ENCODE measurements at places on chromosomes 16 and 17.

DNA sequence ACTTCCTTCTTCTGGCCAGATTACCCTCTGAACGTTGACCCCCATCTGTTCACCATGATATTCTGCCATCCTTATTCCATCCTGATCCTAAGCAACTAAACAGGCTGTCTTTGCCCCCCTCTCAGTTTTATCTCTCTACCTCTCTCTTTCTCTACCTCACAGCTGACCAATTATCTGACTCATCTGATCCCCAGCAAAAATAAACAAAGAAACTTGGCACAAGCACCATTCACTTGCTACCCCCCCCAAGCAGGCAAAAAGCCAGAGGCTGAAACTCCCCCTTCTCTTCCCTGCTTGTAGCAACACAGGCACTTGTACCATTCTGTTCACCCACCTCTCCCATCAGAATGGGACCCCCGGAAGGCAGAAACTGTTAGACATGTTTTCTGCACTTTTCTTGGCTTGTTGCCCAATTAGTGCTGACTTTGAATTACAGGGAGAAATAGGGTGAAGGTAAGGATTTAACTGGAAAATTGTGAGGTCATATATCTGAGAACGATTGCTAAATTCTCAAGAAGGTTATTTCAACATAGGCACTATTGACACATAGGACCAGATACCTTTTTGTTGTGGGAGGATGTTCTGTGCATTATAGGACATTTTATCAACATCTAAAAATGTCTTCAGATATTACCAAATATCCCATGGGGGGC is 163.2 kb downstream of the TOX3 start:
- DNase-seq: no peak

DNA sequence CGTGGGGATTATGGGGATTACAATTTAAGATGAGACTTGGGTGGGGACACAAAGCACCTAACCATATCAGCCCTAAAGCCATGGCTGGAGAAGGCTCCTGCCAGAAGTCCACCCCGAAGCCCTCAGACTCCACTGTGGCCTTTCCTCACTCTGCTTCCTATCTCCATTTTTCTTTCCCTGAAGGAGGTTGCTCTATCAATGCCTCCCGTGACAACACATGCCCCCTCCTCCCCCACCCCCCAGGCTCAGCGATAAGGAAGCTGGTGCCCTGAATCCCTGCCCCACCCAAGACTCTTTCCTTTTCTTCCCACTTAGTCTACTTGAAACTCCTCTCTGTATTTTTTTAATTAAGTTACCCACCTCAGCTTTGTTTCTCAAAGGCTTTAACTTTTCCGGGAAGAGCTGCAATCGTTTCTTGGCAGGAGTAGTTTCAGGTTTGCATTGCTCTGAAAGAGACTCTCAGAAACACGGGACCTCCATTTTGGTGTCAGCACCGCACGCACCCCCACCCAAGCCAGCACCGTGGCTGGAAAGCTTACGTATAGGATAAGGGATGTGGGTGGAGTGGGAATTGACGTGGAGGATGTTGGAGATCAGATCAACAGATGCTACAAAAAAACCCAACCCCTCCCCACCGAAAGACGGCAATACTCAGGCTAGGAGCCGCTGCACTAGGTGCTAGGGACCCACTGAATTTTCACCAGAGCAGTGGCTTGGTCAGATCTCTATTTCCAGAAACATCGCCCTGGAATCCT is 15.2 kb upstream of the CA4 start:
- no peak for DNase-seq

DNA sequence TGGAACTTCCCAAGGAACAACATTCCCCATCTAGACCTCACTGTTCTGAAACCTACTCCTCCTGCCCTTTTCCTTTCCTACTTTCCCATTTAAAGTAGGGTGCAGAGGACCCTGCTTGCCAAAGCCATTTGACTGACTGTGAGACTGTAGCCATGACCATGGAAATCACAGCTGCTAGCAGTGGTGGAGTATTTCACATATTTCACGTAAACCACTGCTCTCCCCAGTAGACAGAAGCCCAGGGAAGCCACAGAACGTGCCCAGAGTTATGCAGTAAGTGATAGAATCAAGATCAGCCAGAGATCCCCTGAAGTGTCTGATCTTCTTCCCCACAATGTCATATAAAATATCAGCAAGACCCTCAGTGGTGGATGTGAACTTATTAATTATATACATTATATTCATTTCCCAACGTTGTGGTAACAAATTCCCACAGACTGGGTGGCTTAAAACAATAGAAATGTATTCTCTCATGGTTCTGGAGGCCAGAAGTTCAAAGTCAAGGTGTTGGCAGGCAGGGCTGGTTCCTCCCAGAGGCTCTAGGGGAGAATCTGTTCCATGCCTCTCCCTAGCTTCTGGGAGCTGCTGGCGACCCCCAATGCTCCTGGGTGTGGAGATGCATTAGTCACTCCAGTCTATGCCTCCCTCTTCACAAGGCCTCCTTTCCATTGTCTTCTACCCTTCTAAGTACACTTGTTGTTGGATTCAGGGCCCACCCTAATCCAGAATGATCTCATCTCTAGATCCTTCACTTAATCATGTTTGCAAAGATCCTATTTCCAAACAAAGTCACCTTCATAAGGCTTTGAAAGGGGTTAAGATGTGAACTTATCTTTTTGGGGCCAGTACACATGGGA is 20.7 kb upstream of the PRM1 start:
- no peak for DNase-seq

DNA sequence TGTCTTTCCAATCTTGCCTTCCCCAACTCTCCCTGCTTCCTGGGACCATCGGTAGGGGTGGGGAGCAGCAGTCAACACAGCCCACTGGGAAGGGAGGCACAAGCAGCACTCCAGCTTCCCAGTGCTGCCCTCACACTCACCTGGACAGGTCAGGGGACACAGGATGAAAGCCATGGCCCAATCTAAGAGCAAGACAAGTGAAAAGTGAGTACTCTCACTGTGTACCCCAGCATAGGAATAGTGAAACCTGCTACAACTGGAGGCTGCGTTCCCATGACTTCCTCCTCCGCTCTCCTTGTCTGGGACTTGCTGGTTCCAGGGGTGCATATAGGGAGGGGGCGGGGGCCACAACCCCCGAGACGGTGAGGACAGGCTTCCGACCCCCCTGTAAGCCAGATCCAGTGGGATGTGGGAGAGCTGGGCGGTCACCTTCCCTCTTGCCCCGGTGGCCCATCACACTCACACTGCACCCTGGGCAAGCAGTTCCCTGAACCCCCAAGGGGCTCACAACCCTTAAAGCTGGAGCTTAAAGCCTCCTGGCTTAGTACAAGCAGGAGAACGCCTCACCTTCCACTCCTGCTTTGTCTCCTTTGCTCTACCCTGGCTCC is 29.5 kb upstream of the SLC25A19 start:
- DNase-seq: no peak

DNA sequence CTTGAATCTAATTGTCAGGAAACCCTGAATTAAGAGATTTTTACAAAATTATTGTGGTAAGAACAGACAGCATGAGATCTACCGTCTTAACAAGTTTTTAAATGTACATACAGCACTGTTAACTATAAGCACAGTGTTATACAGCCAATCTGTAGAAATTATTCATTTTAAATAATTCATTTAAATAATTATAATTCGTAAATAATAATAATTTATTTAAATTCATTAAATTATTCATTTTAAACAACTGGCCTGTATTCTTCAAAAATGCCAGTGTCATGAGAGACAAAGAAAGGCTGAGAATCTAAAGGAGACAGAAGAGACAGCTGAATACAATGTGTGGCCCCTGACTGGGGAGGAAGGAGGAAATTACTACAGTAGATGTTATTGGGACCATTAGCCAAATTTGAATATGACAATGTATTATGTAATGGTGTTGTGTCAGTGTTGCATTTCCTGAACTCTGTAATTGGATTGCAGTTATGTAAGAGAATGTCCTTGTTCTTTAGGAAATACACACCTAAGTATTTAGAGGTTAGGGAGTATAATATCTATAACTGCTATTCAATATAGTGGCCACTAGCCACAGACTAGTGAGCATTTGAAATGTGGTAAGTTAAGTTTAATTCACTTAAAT is 2.3 kb downstream of the RSAD1 start:
- no peak for DNase-seq

DNA sequence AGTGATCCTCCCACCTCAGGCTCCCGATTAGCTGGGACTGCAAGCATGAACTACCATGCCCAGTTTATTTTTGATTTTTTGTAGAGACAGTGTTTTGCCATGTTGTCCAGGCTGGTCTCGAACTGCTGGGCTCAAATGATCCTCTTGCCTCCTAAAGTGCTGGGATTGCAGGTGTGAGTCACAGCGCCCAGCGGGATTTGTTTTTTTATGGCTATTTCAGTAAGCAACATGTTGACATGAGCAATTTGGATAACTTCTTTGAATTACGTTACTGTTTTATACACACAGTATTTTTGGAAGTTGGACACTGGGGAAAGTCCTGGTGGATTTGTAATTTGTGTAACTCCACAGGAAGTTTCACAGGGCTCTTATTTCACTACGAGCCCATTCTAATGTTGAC is 18.5 kb upstream of the RHOT1 start:
- DNase-seq: no peak

- no peak for DNase-seq
These were observed 20.7 kb downstream of the TOM1L2 start for GRCh38 chr17:17951524-17951923.

DNA sequence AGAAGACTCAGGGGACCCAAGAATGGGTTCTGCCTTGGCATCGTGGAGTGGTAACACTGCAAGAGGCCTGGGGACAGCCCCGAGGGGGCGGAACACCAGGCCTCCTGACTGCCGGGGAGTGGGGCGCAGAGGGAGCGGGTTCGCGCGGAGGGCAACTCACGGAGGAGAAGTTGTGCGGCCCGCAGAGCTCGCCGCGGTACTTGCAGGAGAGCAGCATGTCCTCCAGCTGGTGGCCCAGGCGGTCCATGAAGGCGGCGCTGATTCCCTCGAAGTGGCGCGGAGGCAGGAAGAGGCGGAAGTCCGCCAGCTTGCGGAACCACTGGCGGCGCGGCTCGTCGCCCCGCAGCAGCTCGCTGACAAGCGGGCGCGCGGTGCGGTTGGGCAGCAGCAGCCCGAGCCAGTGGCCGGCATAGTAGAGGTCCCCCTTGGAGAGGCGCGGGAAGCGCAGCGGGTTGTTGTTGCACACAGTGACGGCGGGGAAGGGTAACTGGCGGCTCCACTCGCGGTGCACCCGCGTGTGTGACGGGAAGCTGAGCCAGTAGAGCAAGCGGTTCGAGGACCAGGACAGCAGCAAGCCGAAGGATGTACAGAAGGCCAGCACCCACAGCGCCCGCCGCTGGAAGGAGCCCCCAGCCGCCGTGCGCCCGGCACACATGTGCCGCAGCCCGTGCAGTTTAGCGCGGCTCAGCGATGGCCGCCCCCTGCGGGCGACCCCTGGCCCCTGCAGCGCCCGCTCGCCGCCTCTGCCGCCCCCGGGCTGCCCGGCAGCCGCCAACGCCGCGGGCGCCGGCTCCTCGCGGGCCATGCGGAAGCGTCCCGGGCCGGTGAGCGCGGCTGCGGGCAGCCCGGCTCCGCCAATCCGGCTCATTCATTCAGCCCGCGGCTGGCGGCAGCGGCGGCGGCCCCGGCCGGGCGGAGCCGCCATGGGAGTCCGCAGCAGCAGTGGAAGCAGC is 1.6 kb downstream of the ASIC2 start:
- peak; percentile 88 for DNase-seq

DNA sequence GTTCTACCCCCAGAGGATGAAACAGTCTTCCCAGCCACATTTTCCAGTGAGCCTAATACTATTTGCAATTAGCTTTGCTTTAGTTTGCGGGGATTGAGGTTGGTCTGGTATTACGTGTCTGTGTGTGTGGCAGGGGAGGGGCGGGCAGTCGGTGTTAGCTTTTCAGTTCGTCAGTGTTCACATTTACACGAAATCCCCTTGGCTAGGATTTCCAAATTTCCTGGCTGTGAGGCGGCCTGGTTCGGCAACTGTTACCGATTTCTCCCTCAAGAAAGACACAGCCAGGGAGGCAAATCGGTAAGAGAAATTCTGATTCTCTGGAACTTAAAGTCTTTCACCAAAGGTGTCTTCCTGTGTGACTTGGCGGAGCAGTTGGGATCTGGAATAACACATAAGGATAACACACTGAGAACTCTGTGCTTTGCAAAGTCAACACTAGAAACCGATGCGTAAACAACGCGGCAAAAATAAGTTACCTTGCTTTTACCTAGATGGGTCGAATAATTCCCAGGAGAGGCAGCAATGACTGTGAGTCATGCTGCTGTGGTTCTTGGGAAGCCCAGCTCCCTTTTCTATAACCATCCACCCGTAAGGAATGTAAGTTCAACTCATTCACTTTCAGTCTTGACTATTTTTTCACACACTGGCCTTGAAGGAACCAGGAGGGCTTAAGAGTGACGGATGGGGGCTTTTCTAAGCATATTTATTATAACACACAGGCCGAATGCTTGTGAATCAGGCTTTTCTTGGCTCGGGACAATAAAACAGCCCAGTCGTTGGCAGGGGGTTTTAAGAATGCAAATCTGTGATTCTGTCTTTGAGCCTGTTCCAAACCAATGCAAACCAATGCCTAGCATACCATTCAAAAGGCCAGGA is 24.2 kb downstream of the GPRC5B start:
- DNase-seq: peak; percentile 36

DNA sequence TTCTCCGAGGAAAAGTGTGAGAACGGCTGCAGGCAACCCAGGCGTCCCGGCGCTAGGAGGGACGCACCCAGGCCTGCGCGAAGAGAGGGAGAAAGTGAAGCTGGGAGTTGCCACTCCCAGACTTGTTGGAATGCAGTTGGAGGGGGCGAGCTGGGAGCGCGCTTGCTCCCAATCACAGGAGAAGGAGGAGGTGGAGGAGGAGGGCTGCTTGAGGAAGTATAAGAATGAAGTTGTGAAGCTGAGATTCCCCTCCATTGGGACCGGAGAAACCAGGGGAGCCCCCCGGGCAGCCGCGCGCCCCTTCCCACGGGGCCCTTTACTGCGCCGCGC is at the start of gene ERBB2:
TSS of gene ERBB2 (plus strand) at position 247 of the 330 bp plus-strand sequence. CDS start 175 bp downstream, outside the sequence.
- DNase-seq: peak; percentile 67

- DNase-seq: peak; percentile 94
These were observed at the start of the genes C16orf86 and ENKD1 for GRCh38 chr16:67666559-67667452. Gene C16orf86 (plus strand): TSS chr16:67666814. CDS start chr16:67666971, 157 bp downstream. Gene ENKD1 (minus strand): TSS chr16:67666750. CDS start chr16:67666442, 308 bp downstream.

DNA sequence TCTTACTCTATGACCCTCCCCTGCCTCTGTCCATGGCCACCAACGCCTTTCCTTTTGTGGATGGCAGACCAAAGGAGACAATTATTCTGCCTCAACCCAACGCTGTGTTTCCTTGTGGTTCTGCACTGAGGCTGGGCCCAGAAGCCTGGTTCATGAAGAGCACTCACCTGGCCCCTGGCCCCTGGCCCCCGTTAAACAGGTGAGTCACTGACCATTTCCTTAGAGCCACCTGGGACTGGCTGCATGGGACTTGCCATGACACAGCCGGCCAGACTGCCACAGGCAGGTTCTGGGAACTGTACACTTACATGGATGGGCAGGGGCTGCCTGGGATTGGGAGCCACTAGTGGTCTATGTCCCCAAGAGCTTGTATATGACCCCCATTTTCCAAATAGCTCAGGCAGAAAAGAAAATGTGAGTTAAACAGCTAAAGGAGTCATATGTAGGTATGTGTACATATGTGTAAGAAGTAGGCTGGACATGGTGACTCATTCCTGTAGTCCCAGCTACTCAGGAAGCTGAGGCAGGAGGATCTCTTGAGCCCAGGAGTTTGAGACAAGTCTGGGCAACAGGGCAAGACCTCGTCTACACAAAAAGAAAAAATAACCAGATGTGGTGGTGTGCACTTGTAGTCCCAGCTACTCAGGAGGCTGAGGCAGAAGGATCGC is 181.9 kb upstream of the CACNG5 start:
- no peak for DNase-seq

GRCh38 chr17:6509031-6509771 is 47.2 kb downstream of the PITPNM3 start:
- no peak for DNase-seq

- no peak for DNase-seq
These were observed 188.7 kb downstream of the MYO1D start for GRCh38 chr17:32688221-32688620.
